ENCODE measurements at places on chromosomes 6 and 20.
A peak's percentile ranks its signal among the peaks of the same experiment; 100 is the strongest.

DNA sequence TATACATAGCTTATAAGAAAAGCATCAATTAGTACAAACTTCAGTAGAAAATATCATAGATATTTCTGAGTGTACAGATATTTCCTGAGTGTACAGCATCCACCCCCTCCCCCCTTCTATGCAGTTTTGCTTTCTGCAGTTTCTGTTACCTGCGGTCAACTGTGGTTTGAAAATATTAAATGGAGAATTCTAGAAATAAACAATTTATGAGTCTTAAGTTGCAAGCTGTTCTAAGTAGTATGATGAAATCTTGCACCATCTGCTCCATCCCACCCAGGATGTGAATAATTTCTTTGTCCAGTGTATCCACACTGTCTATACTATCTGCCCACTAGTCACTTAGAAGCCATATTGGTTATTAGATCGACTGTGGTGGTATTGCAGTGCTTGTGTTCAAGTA is 15.8 kb upstream of the GPR63 start:
- peak; percentile 55 for DNase-seq

DNA sequence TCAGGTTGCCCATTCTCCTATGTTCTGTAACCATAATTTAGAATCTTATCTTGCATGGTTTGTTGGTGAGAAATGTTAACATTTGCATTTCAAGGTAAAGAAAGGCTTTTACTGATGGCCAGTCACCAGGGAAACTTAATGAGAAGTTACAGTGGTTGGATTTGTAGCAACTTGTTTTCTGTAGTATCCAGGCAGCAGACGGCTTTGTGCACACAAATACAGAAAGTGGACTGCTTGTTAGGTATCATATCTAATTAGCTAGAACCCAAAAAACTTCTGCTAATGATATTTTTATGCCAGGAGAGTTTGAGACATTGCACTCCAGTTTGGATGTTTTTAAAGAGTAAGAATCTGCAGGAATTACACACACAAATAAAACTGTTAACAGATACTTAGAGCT is 578.0 kb downstream of the DOK5 start:
- DNase-seq: no peak

GRCh38 chr20:53707371-53708055 is 113.9 kb upstream of the ZNF217 start:
- peak; percentile 65 for DNase-seq

DNA sequence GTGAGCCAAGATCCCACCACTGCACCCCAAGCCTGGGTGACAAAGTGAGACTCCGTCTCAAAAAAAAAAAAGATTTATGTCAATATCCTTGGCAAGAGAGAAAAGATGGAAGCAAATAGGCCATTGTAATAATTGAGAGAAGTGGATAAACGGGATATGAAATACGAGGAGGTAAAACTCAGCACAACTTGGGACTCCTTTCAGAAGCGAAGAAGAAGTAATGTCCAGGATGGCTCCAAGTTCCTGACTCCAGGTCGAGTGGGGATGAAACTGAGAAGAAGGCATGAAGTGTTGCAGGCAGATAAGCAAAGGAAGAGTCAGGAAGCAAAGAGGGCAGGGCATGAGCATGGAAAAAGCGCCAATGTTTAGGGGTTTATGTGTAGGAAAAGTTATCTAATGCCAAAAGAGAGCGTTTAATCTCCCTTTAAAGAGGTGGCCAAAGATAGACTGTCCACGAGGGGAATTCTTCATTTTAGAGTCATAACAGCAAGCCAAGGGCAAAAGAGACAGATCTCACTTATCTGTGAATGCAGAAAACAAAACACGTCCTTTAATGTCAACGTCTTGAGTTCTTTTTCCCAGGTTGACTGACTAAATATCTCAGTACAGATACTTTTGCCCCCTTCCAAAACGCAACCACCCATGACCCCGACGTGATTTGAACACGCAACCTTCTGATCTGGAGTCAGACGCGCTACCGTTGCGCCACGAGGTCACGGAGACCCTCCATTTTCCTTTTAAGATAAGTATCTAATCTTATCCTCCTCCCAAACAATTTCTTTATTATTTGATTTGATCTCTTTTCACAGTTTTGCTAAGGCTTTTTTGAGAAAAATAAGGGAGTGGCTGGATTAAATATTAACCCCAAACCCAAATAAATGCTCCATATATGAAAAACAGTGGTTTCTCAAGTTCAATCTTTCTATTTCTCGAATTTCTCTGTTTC is 46.3 kb upstream of the BTN3A2 start:
- no peak for DNase-seq

DNA sequence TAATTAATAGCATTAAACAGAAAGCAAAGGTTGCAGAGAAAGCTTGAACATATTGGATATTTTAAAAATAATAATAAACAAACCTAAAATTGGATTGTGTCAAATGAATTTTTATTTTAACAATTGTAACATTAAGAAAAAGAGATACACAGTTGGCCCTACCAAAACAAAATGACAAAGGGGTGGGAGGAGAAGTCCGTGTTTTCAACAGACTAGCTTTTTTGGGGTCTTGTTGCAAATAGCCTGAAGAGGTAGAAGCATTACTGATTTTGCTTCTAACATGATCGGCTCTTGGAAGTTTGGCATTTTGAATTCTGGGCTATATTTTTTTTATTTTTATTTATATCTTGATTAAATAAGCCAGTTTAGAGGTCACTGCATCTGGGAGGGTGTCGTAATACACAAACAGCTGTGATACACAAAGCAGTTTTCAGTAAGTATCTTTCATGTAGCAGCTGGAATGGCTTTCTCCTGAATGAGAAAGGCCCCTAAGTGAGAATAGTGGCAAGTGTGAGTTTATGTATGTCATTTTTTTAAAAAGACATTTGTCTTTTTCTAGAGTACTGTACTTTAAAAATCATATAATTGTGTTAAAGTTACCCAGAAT is 85.5 kb upstream of the ZNF217 start:
- peak; percentile 37 for DNase-seq

GRCh38 chr6:141963543-141964295 is 169.0 kb upstream of the GJE1 start:
- peak; percentile 6 for DNase-seq

GRCh38 chr6:168376811-168377483 is 57.4 kb upstream of the DACT2 start:
- DNase-seq: no peak

GRCh38 chr20:11682285-11682684 is 235.4 kb upstream of the BTBD3 start:
- no peak for DNase-seq

GRCh38 chr6:99219788-99220187 is 129.7 kb downstream of the FAXC start:
- DNase-seq: no peak

DNA sequence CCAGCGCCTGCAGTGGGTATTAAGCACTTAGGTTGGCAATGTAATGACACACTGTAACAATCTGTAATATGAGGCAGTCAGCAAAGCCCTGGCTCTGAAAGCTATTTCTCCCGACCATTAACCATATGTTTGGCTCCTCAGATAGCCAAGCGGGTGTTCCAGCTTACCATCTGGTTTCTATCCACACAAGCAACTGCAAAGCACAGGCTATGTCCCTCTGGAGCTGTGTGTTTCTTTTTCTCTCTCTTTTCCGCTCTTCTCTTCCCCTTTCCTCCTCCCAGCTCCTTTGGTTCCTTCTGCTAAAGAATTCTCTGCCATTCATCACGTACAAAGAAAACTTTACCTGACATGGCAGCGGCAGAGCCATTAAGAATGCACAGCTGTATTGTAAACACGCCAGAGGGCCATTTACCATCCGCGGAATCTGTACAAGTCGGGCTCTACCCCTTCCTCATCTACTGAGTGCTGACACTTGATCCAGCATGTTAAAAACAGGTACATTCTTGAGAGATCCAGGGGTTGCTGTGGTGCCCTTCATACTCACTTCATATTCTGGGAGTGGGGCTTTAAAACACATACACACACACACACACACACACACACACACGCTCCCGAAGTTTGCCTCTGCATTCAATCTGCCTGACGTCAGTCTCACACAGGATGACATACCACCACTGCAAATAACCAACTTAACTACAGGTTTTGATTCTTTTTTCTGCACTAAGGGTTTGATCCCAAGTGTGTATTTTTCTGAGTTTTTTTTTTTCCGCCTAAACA is 77.2 kb downstream of the BACH2 start:
- DNase-seq: peak; percentile 84

- DNase-seq: no peak
Measured at GRCh38 chr20:14832630-14833029, 495.2 kb upstream of the FLRT3 start.

GRCh38 chr6:42411406-42411805 is 40.3 kb downstream of the TRERF1 start:
- DNase-seq: no peak

DNA sequence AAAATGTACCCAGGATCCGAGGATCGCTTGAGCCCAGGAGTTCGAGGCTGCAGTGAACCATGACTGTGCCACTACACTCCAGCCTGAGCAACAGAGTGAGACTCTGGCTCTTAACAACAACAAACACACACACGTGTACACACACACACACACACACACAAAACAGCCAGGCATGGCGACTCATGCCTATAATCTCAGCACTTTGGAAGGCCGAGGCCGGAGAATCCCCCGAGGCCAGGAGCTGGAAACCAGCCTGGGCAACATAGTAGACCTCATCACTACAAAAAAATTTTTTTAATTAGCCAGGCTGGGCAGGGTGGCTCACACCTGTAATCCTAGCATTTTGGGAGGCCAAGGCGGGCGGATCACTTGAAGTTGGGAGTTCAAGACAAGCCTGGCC is 23.3 kb upstream of the ARFGEF2 start:
- peak; percentile 67 for DNase-seq

DNA sequence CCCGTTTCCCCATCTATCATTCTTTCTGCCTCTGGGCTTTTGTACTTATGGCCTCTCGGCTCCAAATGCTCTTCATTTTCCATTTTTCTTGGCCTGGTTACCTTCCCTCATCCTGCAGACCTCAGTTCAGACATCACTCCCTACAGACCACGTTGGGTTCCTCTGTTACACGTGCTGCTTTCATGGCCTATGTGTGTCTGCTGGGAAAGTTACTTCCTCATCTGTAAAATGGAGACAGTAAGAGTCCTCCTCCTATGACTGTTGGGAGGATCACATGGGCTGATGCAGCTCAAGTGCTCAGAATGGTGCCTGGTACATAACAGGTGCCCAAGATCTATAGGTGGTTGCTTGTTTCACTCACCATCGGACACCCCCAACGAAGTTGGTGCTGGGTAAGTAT is 13.5 kb downstream of the KCNK17 start:
- no peak for DNase-seq

- DNase-seq: no peak
Measured at GRCh38 chr6:44189257-44189656, 27.5 kb upstream of the MYMX start.

DNA sequence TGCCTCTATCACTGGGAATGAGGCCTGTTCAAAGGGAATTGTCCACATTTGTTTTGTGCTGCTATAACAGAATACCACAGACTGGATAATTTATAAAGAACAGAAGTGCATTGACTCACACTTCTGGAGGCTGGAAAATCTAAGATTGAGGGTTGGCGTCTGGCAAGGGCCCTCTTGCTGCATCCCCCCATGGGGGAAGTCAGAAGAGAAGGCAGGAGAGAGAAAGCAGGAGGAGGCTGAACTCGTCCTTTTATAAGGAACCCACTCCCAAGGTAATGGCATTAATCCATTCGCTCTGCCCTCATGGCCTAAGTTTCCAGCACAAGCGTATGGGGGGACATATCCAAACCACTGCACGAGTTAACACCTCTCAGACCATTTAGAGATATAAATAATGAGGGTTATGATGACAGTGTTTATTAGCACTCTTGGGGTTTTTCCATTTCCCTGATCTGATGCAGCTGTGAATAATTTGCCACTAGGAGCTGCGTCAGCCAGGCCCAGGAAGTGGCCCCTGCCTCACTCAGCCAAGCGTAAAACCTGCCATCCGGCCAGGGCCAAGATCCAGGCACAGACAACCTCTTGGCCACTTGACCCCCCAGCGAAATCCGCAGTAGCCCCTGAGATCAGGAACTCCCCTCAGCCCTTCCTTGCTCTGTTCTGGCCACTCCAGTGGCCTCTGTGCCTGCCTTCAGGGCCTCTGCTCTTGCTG is 14.2 kb upstream of the SLCO4A1 start:
- peak; percentile 63 for DNase-seq

- peak; percentile 69 for DNase-seq
Measured at GRCh38 chr6:11094411-11094851, 797 bp downstream of the SMIM13 start.

DNA sequence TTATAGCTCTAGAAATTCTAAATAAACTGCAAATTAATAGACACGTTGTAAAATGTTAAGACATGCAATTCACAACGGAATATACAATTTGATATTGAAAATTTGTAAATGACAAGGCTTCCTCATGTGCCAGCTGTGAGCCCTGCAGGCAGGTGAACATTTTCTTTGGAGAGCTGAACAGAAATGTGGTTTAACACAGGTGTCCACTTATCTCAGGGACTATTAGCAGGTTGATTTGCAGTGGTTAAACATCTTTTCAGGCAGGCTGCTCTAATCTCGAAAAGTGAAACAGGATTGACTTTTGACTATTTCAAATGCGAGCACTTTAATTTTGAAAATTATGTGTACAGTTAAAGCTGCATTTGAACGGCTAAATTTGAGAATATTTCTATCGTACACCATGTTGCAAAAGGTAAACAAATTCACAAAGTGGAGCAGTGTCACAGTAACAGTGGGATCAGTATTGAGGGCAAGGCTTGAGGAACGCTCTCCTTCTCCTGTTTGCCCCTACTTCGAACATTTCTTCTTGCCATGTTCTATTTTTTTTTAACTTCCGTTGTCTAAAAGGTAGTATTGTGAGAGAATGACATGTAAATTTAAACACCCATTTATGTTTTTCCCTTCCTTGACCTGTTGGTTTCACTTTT is 210.8 kb downstream of the CDKAL1 start:
- no peak for DNase-seq

DNA sequence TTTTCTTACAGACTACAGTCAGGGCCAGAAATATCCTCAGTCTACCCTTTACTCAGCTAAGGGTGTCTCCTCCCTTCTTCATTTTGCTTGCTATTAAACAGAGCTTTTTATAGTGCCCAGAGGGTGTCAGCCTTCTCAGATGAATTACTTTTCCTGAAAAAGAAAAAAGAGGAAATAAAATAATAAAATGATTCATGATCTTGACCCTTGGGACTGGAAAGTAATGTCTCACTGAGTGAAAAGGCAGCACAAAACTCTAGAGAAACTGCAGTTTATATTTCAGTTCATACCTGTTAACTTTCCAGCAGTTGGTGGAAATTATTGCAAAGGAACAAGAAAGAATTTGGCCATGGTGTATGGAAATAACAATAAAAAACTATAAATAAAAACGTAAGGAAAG is 170.6 kb downstream of the IBTK start:
- DNase-seq: no peak

- DNase-seq: no peak
Measured at GRCh38 chr6:157265635-157266034, 57.7 kb downstream of the TMEM242 start.
